Renal pelvis (tissue), 12 donors: ENCODE measurements at places on chromosomes 11 and 22. TPM values are rescaled to one million over a fixed set of nuclear protein-coding genes. Genes with fewer than 3 reads are reported as not detected.

GRCh38 chr11:117458275-117459122 lies 130.8 kb downstream of the CEP164 start:
- no peak for DNase-seq

DNA sequence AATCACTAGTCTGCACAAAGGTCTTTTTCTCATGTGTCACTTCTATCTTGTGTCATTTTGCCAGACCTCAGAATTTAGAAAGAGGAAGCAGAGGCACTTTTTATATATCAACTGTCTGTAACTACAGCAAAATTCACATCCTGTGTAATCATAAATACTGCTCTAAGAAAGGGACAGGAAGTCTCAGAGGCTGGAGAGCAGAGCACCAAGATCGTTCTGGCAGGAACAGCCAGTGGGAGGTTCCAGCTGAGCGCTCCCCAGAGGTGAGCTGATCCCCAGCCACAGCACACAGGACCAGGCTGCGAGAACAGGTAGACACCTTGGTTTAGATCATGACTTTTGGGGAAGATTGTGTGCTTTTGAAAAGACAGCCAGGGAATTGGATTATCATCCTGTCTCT lies at the start of gene MS4A7:
MS4A7 (plus strand) TSS at position 179 of the 400 bp plus-strand sequence. CDS start 4,610 bp downstream, outside the sequence.
- no peak for DNase-seq

GRCh38 chr11:59040607-59041006 lies 45.5 kb upstream of the GLYATL1B start:
- DNase-seq, result no peak

GRCh38 chr11:128551611-128552335 lies 35.6 kb downstream of the ETS1 start:
- DNase-seq, result no peak

GRCh38 chr11:7436657-7437056 lies 48.6 kb upstream of the OLFML1 start:
- DNase-seq, result no peak

- DNase-seq, result no peak
Measured at GRCh38 chr22:24827296-24827695, 21.3 kb downstream of the SGSM1 start.

DNA sequence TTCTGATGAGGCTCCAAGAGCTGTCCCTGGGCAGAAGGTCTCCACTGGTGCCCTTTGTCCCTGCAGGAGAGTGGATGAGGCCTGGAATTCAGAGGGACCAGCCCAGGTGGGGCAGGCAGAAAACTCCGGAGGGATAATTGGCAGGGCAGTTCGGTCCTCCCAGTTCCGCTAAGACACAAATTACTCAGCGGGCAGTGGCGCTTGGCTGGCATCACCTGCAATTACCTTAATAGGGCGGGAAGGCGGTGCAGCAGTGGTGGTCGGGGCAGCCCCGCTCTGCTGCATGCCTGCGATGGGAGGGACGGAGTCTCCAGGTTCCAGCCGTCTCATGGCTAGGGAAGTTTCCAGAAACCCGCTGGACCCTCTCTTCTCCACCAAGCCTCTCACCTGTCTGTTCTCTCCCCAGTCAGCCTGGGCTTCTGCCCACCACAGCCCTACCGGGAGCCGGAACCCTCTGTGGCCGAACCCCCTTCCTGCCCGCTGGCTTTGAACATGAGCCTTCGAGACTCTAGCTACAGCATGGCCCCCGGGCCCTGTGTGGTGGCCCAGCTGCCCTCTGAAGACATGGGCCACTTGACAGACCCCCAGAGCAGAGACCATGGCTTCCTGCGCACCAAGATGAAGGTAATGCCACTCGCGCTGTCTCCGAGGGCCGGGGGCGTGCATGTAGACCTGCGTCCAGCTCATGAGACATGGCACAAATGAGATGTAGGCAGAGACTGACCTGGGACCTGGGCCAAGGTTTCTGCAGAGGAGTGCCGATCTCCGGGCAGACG lies 7.0 kb downstream of the OVOL1 start:
- DNase-seq, result no peak

DNA sequence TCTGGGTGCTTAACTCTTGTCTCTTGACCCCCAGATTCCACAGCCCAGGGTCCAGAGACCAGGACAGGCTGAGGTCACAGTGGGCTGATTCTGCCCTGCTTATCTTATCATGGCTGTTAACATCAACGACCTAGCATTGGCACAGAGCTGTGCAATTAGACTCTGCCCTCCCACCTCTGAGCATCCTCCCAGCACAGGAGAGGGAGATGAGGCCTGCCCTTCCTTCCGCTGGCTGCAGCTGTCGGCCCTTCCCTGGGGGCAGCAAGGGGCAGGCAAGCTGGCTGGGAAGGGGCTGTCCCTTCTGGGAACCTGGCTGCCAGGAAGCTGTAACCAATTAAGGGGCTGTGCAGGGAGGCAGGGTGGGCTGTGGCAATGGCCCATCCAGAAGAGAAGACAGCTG lies 22.5 kb downstream of the LRRC10B start:
- no peak for DNase-seq

DNA sequence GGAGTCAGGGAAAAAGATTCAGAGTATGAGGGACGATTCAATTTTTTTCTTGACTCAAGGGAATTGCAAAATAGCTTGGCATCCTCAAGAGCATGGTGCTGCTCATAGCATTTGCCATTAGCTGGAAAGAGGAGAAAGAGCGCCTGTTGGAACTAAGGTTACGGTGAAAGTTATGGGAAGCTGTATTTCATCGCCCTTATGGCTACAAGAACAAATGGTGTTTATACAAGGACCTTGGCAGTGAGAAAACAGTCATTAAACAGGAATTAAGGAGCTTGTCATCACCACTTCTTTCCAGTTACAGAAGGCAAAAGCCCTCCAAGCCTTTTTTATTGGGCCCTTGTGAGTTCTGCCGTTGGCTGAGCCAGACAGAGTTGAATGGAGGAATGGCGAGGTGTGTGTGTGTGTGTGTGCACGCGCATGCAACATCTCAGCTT lies 74.2 kb downstream of the ALX4 start:
- DNase-seq, result peak; percentile 69

- DNase-seq, result no peak
Measured at GRCh38 chr11:5690736-5691135, 1.1 kb downstream of the TRIM22 start.

- DNase-seq, result no peak
Measured at GRCh38 chr22:22216450-22216959, 28.1 kb upstream of the VPREB1 start.

GRCh38 chr11:105204636-105205035 lies 65.1 kb upstream of the CARD18 start:
- no peak for DNase-seq

DNA sequence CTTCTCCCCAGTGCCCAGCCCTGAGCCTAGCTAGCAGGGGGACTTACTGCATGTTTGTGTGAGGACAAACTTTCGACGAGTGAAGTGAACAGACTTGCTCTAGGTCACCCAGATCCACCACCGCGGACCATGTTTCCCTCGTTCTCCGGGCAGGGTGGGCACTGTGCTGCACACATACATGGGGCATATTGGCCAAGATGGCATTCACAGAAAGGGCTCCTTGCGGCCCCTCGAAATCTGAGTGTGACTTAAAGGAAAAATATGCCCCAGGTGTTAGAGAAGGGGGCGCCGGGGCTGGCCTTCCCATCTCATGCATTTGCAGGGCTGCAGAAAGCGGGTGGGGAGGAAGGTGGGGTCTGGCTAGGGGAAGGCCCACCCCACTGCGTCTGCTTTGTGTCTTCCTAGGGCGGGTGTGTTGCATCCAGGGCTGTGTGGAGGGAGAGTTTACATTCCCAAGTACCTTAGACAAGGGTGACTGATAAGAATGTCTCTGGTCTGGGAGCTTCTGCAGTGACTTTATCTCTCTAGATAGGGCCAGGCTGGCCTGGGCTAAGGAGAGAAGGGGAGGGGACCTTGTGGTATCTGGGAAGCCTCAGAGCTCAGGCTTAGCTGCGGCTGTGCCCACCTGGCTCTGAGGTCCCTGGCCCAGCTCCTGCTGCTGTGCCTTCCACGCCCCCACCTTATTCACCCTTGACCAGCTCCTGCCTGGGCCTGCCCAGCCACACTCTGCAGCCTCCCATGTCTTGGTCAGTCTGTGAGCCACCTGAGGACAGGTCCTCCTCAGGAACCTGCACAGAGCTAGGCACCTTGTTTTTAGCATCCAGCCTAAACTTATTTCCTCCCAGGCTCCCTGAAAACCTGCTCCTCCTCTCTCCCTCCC lies 45.8 kb downstream of the LRRC32 start:
- DNase-seq, result no peak

GRCh38 chr11:97460091-97460490 lies 1070.3 kb downstream of the JRKL start:
- DNase-seq, result no peak

- no peak for DNase-seq
Measured at GRCh38 chr11:78414321-78415051, 3.1 kb downstream of the GAB2 start.

GRCh38 chr11:64539239-64539638 lies 51.8 kb upstream of the SLC22A12 start:
- no peak for DNase-seq

The CECR2 gene
- polyA plus RNA-seq, result 21.7 TPM

The SCN4B gene
- polyA plus RNA-seq, result 2.5 TPM

The HORMAD2 gene
- not detected for polyA plus RNA-seq

The LARGE1 gene
- polyA plus RNA-seq, result 27.6 TPM

The SHANK2 gene
- 42.9 TPM for polyA plus RNA-seq

The WBP2NL gene
- polyA plus RNA-seq, result 7.7 TPM

The CRYAB gene
- polyA plus RNA-seq, result 48.6 TPM

The FAM181B gene
- 3.5 TPM for polyA plus RNA-seq
